Endothelial cell (in vitro differentiated cells): ENCODE measurements at places on chromosomes 13 and 19. TPM values are rescaled to one million over a fixed set of nuclear protein-coding genes. Genes with fewer than 3 reads are reported as not detected.
A peak's percentile ranks its signal among the peaks of the same experiment; 100 is the strongest.

- DNase-seq: no peak
These were observed 163.1 kb upstream of the MIR17HG start for GRCh38 chr13:91184244-91184926.

GRCh38 chr13:28120317-28120716 lies 18.0 kb upstream of the PAN3 start:
- no peak for DNase-seq

- DNase-seq: no peak
These were observed 504.5 kb downstream of the FOXO1 start for GRCh38 chr13:40161931-40162330.

DNA sequence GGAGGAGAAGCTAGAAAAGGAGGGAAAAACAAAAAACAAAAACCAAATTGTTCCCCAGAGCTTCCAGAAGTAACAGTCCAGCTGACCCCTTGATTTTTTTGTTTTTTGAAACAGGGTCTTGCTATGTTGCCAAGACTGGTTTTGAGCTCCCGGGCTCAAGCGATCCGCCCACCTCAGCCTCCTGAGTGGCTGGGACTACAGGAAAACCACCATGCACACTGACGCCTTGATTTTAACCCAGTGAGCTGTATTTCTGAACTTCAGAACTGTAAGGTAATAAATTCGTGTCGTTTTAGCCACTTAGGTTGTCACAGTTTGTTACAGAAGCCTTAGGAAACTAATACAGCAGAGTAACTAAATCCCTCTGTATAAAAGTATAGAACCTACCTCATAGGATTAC lies 1.1 kb upstream of the NEK3 start:
- no peak for DNase-seq

- DNase-seq: no peak
These were observed 1003.7 kb downstream of the SLITRK1 start for GRCh38 chr13:82878536-82878935.

- peak; percentile 41 for DNase-seq
These were observed 349.1 kb downstream of the LIG4 start for GRCh38 chr13:107866032-107866940.

ZFR2 gene
- 1.8 TPM for total RNA-seq

DNA sequence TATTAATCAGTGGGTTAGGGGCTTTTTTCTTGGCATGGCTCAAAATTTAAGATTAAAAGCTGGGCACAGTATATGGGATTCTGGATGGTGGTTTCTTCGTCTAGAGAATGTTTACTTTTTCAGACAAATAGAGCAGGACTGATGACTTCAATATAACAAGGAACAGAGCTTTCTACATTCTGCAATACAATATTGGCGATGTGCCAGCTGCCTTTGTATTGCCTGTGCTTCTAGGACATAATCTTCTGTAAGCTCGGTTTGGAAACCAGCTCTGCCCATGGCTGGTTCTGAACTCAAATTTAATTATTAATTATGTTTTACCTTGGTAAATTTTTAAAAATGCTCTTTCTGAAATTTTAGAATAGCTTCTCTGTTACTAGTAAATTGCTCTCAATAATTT lies 139.1 kb upstream of the TRPC4 start:
- DNase-seq: no peak

GIPC3 gene
- 11.0 TPM for total RNA-seq

DNA sequence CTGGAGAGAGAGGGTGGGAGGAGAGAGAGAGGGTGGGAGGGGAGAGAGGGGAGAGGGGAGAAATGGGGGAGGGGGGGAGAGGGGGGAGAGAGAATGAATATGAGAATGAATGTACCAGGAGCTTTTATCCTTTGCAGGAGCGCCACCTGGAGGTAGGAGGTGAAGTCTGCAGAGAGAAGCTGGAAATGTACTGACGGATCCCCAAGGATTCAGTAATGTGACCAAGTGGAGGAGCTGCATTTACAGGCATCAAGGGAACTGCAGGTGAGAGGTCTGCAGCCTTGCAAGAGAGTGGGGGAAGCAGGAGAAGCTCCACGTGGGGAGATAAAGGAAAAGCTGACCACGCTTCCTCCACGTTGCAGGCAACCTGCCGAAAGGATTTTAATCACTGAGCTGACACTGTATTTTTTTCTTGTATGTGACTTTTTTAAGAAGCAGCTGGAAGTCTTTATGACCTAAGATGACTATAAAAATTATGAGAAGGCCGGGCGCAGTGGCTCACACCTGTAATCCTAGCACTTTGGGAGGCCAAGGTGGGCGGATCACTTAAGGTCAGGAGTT lies 33.7 kb downstream of the VSTM1 start:
- peak; percentile 72 for DNase-seq

DNA sequence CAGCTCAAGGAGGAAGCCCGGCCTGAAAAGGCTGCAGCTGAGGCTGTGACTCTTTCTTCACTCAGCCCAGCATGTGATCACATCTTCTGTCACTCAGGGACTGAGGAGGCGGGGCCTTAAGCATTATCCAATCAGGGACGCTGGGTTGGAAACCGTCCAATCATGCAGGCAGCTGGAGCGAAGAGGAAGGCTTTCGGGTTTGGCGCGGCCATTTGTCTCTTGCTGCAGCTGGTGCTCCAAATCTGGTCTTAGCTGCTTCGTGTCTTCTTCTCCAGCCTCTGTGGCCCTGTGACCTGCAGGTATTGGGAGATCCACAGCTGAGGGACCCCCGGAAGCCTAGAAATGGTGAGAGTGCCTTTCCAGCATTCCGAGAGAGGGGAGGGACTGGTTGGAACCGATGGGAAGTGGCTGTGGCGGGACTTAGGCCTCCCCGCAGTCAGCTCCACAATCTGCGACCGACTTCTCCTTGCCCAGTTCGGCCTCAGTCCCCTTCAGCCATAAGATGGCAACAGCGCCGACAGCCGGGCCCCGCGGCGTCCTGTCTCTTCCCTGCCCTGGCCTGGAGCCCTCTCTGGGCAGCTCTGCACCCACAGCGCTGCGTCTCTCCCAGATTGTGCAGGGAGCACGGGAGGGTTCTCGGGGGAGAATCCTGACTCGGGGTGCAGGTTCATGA lies at the start of gene ZNF90:
TSS of gene ZNF90 (plus strand) at position 210 of the 673 bp plus-strand sequence. CDS start at position 343, 133 bp downstream.
- peak; percentile 87 for DNase-seq

GRCh38 chr19:47152632-47153031 lies 22.0 kb downstream of the SAE1 start:
- no peak for DNase-seq

ACP5 gene
- total RNA-seq: 0.95 TPM

GRCh38 chr13:32407854-32408253 lies 20.1 kb downstream of the N4BP2L1 start:
- DNase-seq: no peak

- DNase-seq: peak; percentile 6
These were observed 521 bp upstream of the NUP58 start for GRCh38 chr13:25300861-25301346.

- peak; percentile 71 for DNase-seq
These were observed at the start of gene ZNF154 for GRCh38 chr19:57708641-57709361. Gene ZNF154, minus strand, starts transcription at chr19:57709204. Its CDS starts 233 bp downstream, at chr19:57708971.

DNA sequence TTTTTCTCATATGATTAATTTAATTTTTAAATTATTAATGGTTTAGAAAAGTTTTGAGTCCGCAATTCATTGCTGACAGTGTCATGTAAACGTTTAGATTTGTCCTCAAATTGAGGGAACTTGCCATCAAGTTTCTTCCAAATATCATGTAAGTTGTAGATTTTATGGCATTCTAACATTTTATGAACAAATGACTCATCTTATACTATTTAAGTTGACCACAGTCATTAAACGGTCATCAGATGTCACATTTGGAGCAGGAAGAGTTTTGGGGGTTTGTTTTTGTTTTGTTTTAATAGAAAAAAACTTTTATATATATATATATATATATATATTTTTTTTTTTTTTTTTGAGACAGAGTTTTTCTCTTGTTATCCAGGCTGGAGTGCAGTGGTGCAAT lies 4.3 kb downstream of the ZNF114 start:
- DNase-seq: no peak

DNA sequence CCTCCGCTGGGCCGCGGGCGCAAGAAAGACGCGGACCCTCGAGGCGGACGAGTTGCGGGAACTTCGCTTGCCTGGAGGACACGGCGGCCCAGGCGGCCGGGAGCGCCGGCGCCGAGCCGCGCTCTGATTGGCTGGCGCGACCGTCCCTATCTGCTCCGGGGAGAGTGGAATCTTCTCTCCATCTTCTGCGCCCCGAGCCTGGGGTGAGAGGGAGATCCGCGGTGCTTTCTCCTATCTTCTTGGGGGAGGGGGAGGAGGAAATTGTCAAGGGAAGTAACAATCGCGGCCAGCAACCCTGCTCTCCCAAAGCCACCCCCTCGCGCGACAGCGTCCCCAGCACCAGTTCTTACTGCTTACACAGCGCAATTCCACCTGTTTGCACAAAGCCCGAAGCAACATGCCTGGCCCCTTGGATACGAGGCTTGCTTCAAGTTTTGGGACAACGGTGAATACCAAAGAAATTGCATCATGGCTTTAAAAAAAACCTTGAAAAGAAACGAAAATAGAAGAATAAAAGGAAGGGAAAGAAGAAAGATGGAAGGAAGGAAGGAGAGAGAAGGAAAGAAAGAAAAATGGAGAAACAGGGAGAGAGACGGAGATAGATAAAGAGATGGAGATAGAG lies 4.8 kb downstream of the SOX21 start:
- peak; percentile 30 for DNase-seq

- DNase-seq: no peak
These were observed 5.2 kb downstream of the GARRE1 start for GRCh38 chr19:34259367-34260095.

GRCh38 chr19:14370169-14370939 lies 10.9 kb upstream of the ADGRE5 start:
- no peak for DNase-seq

- DNase-seq: no peak
These were observed 224.4 kb upstream of the HTR2A start for GRCh38 chr13:47121092-47121763.

DNA sequence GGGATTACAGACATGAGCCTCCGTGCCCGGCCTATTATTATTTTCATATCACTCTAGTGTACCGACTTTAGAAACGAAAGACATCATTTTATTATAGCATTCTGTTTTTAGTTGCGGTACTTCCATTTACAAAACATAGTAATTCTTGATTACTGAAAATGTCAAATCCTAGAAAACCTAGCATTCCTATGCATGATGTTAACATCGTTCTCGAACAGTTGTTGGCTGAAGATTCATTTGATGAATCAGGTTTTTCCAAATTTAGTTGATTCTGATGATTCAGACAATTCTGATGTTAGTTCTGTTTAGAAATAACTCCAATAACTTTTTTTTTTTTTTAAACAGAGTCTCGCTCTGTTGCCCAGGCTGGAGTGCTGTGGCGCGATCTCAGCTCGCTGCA lies 11.5 kb upstream of the MTRF1 start:
- DNase-seq: no peak

CPB2 gene
- not detected for total RNA-seq

DNA sequence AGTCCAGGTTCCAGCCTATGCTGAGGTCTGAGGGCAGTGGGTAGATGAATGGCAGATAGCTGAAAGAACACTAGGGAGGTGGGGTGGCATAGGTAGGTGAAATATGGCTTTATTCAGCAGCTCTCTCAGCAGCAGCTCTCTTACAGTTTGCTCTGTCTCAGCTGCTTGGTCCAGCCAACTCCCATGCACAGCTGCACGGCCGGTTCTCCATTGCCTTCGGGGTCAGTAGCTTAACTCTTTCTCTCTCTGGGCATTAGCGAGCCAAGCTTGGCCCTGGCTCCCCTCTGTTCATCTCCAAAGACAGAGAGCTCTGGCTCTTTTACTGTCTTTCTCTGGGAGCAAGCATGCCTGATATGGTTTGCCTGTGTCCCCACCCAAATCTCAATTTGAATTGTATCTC lies 151.9 kb downstream of the MYO16 start:
- no peak for DNase-seq

N4BP2L1 gene
- 4.2 TPM for total RNA-seq

DNA sequence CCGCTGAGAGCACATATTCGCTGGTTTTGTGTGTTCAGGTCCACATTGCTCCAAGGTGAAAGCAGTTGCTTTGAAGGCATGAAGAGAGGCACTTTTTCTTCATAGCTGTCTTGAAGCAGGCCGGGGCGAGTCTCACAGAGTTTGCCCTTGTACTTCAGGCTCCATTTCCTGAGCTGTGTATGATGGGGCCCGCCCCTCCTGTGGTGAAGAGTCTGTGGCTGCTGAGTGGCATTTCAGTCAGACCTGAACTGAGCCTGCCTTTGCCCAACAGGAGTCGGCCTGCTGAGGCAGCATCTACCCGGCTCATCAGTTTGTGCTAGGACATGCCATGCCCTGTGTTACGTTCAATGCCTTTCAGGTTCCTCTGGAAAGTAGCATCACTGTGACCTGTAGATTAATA lies 44.4 kb upstream of the C1QTNF9 start:
- DNase-seq: no peak

DNA sequence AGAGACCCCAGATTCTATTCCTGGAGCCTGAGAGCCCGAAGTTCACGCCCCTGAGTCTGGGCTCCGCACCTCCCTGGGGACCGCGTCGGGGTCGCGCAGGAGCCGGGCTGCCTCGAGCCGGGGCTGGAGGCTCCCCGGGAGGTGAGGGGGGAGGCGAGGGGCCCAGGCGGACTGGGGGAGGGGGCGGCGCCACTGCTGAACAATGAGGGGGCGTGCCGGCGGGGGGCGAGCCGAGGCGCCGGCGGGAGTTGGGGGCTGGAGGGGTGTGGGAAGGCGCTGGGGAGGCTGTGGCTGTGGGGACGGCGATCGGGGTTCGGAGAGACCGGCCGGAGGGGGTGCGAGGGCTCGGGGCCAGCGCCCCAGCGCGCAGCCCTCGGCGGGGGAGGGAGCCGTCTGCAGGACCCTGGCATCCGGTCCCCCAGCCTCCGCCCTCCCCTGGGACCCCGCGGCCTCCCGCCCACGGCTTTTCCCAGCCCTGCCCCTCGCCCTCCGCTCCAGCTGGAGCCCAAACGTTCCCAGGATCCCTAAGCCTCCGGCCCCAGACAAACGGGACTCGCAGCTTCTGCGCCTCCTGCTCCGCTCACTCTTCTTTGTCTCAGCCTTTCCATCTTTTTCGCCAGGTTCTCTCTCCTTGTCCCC lies 922 bp downstream of the PLEKHG2 start:
- peak; percentile 70 for DNase-seq

DNA sequence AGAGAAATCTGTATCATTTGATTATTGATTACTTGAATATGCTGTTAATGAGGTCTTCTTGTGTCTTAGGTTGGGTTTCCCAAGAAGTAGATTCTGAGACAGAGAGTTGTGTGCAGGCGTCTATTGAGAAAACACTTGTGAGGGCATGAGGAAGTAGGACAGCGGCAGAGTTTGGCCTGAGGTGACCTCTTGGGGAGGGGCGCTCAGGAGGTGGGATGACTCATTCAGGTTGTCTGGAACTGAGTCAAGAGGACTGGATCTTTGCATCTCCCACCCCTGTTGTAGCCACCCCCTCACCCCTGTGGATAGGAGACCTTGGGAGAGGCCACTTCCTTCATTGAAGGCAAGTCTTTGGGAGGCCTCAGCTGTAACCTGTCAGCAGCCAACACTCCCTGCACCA lies 35.2 kb upstream of the WDFY2 start:
- DNase-seq: no peak

WDR87 gene
- not detected for total RNA-seq

GRCh38 chr19:38705197-38706019 lies 38.9 kb downstream of the CAPN12 start:
- DNase-seq: no peak

- DNase-seq: no peak
These were observed 71.2 kb upstream of the GTF3A start for GRCh38 chr13:27353166-27353583.

IZUMO2 gene
- not detected for total RNA-seq

NLRP7 gene
- 0.69 TPM for total RNA-seq
